ENCODE measurements at places on chromosomes 2 and 18. TPM values are rescaled to one million over a fixed set of nuclear protein-coding genes. Genes with fewer than 3 reads are reported as not detected.

- DNase-seq: no peak
Measured at GRCh38 chr2:147456779-147457178, 388.1 kb upstream of the ACVR2A start.

DNA sequence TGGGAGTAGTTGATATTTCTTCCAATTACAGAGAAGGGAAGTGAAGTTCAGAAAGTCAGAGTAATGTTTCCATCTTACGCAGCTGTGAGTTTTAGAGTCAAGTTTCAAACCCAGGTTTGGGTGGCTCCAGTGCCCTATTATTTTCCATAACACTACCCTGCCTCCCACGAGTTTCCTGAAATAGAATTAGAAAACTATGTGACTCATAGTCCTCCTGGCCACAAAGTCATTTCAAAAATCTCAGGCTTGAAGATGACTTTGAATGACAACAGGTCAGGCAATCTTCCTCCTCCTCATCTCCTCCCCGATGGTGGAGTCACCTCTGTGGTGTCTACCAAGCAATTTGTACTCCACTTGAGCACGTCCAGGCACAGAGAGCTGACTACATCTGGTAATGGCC is 212.3 kb upstream of the TRIB2 start:
- DNase-seq: no peak

- DNase-seq: peak; percentile 13
Measured at GRCh38 chr2:71618327-71619113, 165.2 kb downstream of the DYSF start.

GRCh38 chr2:46978723-46979122 is 63.1 kb upstream of the MCFD2 start:
- DNase-seq: no peak

- DNase-seq: no peak
Measured at GRCh38 chr2:218166791-218167190, at the start of gene CXCR1. Gene CXCR1 (minus strand): TSS chr2:218166962. CDS start chr2:218165211, 1,751 bp downstream.

DNA sequence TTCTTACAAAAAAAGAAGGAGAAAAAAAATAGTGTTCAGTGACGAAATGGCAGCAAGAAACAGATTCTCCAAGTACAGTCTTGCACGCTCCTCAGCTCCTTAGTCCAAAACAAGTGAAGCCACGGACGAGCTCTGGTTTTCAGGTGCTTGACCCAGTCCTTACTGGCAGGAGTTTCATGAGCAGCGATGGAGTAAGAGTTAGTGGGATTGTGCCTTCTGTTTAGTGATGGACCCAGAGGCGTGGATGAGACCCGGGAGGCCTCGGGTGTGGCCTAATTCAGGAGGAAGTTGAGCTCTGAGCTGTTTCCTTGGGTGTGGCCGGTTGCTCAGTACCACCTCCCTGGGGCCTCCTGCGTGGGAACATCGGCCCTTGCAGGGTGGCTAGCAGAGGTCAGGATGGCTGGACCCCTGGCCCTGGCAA is 52.0 kb downstream of the KIF5C start:
- DNase-seq: no peak

DNA sequence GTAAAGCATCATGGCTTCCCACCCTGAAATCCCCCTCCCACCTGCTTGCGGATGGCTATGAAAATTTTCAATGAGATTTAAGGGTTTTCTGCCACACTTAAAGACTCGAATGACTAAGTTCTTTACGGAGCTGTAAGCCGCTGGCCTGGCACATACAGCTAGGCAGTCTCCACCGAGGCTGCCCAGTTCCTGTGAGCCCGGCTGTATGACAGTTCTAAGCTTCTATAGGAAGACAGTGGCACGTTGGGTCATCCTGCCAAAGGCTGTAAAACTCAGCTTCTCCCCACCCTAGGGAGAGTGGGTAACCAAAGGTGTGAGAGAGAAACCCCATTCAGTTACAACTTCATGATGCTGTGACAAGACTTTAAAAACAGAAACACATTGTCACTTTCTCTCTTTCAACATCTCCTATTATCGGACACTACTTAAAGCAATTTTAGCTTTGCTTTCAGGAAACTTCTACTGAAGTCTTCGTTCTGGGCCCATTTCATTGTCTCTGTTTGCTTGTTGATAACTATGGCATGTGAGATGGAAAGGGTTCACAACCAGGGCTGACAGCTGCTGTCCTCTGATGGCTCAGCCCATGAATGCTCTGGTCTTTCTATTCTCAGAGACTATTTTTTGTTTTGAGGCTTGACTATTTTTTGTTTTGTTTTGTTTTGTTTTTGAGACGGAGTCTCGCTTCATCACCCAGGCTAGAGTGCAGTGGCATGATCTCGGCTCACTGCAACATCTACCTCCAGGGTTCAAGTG is 7.1 kb downstream of the CASP8 start:
- DNase-seq: no peak

GRCh38 chr2:207706936-207707860 is 4.2 kb upstream of the CCNYL1 start:
- no peak for DNase-seq

- no peak for DNase-seq
Measured at GRCh38 chr2:217206016-217206725, 346.3 kb upstream of the TNP1 start.

GRCh38 chr2:65813631-65814173 is 381.3 kb upstream of the SPRED2 start:
- no peak for DNase-seq

DNA sequence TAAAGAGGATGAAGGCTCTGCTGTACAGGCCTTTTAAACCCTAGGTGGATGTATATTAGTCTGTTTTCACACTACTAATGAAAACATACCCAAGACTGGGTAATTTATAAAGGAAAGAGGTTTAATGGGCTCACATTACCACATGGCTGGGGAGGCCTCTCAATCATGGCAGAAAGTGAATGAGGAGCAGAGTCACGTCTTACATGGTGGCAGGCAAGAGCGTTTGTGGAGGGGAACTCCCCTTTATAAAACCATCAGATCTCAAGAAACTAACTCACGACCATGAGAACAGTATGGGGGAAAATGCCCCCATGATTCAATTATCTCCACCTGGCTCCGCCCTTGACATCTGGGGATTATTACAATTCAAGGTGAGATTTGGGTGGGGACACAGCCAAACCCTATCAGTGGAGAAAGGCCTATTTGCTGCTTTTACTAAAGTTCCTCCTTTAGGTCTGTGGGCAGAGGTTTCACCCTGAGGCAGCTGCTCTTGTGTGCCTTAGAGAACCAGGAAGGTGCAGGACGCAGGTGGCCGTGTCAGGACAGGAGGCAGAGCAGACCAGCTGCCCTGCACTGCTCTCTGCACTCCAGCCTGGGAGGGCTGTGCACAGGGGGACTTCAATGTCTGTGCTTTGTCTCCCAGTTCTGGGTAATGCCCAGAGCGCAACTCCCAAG is 178.8 kb upstream of the HDAC4 start:
- no peak for DNase-seq

DNA sequence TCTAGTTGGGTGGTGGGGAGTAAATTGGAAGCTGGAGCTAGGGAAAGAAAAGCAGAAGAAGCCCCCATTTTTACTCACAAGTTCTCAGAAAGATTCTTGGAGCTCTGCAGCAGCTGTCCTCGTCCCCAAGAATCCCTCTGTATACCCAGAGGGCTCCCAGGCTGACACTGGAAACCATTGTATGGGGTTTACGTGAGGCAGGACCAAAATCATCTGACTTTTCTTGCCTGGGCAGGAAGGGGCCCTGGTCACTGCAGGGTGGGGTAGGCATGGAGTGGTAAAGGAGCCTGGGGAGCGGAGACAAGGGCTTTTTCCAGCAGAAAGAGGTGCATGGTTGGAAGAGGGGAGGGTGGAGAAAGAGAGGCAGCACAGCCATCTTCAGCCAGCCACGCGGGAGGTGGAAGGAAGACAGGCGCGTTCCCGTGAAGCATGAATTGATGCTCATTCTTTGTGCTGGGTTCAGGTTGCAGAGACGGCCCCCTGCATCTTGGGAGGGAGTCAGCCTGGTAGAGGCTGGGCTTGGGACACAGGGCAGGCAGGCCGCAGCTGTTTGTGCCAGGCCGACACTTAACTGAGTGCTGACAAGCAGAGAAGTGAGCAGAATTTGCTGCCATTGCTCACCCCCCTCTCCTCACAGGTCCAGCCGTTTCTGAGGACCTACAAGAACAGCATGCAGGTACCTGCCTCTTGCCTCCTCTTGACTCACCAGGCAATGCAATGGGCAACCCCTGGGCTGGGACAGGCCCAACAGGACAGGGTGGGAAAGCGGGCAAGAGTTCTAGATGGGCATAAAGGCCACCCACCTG is 94.8 kb downstream of the PLB1 start:
- no peak for DNase-seq

DNA sequence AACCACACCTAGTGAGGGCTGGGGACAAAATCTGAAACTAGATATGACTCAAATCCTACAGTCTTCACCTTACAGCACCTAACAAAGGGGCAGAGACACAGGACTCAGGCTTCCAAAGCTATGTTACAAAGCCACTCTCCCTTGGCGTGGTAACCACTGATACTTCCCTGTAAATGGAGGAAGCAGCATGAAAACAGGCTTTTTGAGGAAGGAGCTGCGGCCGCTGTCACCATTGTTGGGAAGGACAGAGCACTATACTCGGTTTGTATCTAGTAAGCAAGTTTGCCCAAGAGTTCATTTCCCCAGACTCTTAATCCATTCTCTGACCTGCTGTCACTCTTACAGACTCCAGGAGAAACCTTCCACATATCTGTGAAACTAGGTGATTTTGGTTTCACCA is 60.3 kb downstream of the LONRF2 start:
- DNase-seq: no peak

- DNase-seq: no peak
Measured at GRCh38 chr2:34045101-34045655, 446.1 kb upstream of the FAM98A start.

GRCh38 chr2:172640389-172640788 is 84.5 kb downstream of the PDK1 start:
- DNase-seq: no peak

- DNase-seq: peak; percentile 85
Measured at GRCh38 chr2:237600205-237600846, 9.8 kb upstream of the RAB17 start.

DNA sequence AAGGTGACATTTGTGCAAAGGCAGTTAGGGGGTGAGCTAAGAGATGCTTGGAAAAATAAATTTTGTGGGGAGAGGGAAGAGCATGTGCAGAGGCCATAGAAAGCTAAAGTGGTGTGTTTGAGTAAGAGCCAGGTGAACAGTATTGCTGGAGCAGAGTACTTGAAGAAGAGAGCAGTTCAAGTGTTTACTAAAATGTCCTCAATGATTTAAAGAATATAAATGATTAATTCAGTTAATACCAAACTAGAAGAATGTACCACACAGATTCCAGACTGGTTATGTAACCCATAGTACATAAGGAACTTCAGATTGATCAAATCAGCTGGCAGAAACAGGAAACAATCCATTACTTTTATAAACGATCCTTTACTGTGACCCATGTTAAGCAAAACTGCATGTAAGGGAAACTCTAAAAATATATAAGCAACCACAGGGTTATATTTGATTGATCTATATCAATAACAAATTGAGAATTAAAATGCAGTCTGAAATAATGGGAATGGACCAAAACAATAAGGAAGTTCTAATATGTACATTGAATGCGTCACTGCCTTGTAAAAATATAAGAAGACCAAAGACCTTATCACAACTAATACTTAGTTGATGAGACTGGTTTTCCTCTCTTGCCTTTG is 76.9 kb downstream of the LDAH start:
- DNase-seq: peak; percentile 73

Gene CD28
- 0.14 TPM for polyA plus RNA-seq

Gene UPP2
- polyA plus RNA-seq: 0.01 TPM

Gene ARMC9
- 20.5 TPM for polyA plus RNA-seq

Gene CHRND
- polyA plus RNA-seq: not detected

Gene CCDC178
- 0.61 TPM for polyA plus RNA-seq

Gene SEPTIN10
- polyA plus RNA-seq: 30.2 TPM

Gene AMER3
- polyA plus RNA-seq: not detected

Gene STPG4
- 0.06 TPM for polyA plus RNA-seq

Gene NEB
- polyA plus RNA-seq: 0.52 TPM

Gene INO80C
- polyA plus RNA-seq: 35.6 TPM

Gene CIB4
- not detected for polyA plus RNA-seq

Gene FKBP7
- 6.6 TPM for polyA plus RNA-seq

Gene SALL3
- not detected for polyA plus RNA-seq

Gene DYNAP
- polyA plus RNA-seq: not detected

Gene INPP1
- 18.7 TPM for polyA plus RNA-seq

Measured in lung (tissue), 17 donors.